ENCODE measurements at places on chromosomes 11 and 22.

- DNase-seq, result peak; percentile 29
These were observed 615 bp downstream of the ANO5 start for GRCh38 chr11:22193348-22194051.

DNA sequence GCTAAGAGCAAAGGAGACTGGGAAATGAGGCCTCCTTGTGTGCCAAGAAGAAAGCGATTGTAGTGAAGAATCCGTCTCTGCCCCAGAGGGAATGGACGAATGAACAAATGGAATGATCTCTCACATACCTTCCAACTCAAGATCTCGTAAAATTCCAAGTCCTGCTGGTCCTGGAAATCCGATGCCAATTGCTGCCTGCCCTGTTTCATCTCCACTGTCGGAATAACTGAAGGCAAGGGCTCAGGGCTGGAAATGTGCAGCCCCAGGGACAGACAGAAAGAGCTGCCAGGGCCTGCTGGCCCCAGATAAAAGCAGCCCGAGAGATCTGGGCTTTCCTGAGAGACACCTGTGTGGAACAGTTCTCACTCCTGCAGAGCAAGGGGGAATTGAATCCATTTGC, 120.9 kb downstream of the MN1 start:
- no peak for DNase-seq

DNA sequence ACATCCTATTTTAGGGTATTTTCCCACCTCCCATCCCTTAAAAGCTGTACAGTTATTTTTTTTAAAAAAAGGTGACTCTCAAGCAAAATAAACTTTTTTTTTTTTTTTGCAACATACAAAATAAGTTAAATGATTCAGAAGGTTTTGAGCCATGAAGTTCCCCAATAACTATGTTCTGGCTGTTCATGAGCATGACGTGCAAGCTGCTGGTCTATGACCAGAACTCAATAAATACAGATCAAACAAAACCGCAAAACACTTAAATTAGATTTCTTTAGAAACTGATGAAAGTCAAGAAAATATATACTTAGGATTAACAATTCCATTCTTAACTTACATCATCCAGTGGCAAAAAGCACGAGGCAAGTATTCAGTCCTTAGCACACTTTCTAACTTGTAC, 24.1 kb upstream of the CLNS1A start:
- no peak for DNase-seq

GRCh38 chr11:8288166-8288772, 24.6 kb upstream of the LMO1 start:
- DNase-seq, result no peak

DNA sequence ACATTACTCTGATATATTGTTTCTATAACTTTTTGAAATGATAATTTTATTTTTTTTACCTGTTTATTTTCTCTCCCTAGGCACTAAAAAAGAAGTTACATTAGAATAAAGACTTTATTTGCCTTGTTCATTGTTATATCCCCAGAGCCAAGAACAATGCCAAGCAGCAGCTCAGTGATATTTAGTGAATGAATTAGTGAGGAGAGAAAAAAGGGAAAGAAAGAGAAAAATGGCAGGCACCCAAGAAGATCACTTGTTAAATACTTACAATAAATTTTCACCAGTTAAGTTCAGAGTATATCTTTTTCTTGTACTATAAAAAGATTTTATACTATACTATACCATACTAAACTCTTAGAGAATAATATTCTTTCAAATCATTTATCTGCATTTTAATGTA, 13.3 kb upstream of the ANO5 start:
- no peak for DNase-seq

GRCh38 chr22:19578180-19579004, 54.2 kb upstream of the CLDN5 start:
- no peak for DNase-seq

DNA sequence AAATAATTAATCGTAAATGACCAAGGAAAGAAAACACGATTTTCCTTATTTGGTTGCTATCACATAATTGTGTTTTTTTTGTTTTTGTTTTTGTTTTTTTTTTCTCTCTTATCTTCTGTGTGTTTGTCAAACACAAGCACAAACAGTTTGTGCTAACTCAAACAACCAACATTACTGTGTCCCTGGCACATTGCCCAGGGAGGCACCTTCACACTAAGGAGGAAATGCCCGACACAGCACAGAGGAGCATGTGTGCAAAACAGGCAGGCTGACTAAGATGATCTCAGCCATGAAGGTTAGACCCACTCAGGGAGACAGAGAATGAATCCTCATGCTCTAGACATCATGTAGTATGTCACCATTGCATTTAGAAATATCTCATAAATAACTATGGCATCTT, 130.1 kb downstream of the SOX6 start:
- no peak for DNase-seq

DNA sequence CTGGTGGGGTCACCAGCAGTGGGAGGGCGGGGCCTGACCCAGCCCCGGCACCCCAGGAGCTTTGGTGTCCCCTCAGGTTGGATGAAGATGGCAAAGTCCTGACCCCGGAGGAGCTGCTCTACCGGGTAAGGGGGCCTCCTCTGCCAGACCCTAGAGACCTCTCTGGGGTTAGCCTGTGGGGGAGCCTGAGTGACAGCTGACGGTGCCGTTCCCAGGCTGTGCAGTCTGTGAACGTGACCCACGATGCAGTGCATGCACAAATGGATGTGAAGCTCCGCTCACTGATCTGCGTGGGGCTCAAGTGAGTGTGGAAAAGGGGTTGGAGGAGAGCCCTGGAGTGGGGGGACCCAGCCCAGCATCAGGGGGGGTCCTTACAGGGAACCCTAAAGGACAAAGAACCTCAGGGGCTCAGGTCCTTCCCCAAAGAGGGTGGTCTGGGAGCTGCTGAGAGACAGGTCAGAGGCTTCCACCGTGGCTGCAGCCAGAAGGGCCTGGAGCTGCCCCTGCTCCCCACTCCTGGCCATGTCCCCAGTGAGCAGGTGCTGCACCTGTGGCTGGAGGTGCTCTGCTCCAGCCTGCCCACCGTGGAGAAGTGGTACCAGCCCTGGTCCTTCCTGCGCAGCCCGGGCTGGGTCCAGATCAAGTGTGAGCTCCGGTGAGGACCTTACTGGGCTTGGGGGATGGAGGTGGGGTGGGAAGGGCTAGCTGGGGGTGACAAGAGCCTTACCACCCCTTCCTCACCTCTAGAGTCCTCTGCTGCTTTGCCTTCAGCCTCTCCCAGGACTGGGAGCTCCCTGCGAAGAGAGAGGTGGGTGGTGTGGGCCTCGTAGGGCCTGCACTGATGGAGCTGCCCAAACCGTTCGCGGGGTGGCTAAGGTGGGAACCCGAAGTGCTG, 38.6 kb downstream of the SGSM3 start:
- no peak for DNase-seq

- no peak for DNase-seq
These were observed 115.9 kb upstream of the GRK3 start for GRCh38 chr22:25448435-25449051.

DNA sequence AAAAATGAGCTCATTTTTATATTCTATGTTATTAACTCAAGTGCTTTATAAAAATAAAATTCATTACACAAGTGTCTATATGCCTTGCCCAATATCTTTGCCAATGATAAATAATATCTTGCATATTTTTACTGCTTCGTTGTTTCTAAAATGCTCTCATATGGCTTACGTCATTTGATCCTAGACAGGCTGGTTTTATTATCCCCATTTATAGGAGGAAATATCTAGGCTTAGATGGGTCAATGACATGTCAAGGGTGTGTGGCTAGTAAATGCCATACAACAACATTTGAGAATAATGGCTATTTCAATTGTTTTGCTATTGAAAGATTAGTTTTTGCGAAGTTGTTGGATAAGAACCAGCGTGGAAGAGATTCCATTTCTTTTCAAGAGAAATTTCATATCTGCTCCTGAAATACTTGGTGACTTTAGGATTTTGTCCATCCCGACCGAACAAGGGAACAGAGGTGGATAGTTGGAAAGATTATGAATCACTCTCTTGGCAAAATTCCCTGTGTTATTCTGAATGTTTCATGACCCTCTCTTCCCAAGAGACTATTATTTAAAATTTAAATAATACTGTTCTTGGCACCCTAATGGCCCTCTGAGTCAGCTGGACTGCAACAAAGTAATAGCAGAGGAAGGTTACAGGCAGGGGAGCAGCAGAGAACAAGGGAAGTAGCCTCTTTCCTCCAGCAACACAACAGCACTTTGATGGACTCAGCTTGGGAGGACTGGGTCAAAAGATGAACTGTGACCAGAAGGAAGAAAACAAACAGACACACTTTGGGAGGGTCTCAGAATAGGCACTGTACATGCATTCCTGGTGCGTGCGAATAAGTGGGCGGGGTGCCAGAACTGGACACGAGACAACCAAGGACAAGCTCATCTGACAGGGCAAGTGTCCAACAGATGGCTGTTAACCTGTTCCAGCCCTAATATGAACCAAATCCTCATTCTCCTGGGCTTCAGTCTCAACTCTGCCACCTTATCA, 94.5 kb downstream of the ME3 start:
- no peak for DNase-seq

DNA sequence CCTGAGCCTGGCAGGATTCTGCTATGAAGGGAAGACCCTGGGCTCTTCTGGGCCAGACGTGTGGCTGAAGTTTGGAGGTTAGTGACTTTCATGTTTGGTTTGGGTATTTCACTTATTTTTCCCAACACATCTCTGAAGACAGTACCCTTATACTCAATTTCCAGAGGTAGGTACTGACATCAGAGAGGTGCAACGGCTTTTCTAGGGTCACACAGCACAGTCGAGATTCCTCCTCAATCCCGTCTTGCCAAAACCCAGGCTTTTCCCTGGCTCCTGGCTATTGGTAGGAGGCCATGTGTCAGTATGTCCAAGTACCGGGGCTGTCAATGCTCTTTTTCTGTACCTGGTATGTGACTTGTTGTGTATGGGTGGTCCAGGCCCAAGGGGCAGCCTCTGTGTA, 6.1 kb upstream of the PMM1 start:
- no peak for DNase-seq

DNA sequence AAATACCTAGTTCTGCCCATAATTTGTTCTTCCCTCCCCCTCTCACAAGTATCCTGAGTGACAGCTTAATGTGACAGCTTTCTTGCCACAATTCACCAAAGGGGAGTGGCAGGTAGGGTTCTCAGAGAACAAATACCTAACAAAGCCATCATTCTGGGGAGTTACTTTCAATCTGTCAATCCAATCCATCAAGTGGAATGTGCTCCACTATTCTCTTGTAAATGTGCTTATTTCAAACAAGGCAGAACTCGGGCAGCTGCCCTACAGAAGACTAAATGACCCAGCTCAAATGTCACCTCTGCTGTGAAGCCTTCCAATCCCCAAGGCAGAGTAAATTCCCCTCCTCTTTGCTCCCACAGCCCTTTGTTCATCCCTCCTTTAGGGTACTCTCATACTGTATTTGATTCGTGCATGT, 27.8 kb downstream of the LGR4 start:
- DNase-seq, result peak; percentile 17

DNA sequence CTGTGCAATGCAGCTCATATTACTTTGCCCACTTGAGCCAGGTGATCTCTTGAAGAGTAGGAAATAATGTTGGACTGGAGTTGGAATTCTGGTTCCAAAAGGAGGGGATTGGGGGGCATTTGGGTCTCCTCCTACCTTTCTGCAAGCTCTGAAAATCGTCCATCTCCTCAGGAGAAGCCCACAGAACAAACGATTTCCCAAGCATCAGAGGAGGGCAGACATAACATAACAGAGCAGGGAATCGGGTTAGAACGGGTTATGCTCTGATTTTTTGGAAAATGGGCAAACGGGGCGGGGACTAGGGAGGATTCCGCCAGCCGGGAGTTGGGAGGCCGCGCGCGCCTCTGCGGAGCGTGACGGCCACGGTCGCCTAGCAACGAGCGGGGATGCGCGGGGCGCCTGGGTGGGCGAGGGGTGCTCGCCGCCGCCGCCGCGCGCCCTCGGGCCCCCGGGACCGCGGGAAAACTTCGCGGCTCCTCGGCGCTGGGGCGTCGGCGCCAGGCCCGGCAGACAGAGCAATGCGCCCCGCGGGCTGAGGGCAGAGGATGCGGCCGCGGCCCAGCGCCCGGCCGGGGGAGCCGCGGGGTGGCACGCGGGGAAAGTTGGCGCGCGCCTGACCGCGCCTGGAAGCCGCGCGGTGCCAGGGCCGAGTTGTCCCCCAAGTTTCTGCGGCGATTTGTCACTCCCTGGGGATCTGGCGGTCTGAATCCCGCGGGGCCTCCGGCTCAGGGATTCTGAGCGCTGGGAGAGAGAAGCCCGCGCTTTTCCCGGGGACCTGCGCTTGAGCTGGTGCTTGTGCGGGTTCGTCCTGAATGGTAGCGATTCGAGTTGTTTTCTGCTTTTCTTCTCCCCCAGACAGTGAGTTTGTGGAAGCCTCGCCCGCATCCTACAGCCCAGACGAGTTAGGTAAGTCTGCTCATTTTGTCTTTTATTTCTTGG, 27.8 kb upstream of the AMOTL1 start:
- peak; percentile 54 for DNase-seq

DNA sequence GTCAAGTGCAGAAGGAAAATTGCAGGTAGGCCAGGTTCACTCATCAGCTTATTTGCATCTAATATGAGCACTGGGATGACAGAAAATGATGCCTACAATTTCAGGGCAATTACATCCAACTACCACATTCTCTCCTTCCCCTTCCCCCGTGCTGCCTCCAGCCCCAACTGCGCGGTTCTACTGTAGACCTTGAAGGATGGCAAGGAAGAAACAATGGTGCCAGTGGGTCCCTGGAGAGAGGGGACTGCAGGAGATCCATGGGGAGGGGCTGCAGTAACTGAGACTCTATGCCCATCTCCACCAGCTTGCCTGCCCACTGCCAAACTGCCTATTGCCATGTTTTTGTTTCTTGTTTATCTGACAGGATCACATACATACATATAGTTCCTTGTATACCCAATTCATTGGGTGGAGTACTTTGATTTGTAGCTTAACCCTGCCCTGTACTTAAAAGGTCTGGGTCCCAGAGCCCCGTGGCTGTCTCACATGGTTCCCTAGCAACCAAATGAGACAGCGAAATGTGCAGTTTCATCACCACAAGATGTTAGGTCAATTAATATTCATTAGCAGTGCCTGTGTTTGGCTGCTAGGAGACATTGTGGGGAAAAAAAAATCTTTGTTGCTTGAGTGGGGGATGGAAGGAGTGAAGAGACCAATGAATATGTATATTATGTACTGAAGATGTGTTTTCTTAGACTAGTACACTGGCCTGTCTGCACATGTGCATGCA, 253.5 kb upstream of the PLET1 start:
- DNase-seq, result peak; percentile 22

GRCh38 chr11:117089685-117090084, 8.5 kb downstream of the SIK3 start:
- DNase-seq, result no peak

GRCh38 chr11:106077609-106078455, at the start of gene AASDHPPT:
Gene AASDHPPT, plus strand, starts transcription at chr11:106077662. Its CDS starts 49 bp downstream, at chr11:106077711.
- no peak for DNase-seq

DNA sequence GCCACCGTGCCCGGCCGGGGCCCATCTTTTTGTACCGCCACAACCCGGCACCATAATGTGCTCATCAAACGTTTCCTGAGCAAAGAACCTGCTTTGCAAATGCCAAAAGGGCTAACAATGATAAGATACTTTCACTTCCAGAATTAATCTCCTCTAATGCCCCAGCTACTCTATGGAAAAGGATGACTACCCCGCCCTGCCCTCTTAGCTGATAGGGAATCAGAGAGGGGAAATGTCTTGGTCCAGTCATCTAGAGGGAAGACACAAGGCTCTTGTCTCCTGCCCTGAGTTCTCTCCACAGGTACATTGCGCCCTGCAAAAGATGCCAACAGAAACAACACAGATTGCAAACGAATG, 586 bp downstream of the TTLL1 start:
- DNase-seq, result no peak
